ENCODE measurements at places on chromosomes 3 and 15.

- DNase-seq = peak; percentile 44
Observed at GRCh38 chr3:140822401-140823047, 119.1 kb upstream of the SLC25A36 start.

DNA sequence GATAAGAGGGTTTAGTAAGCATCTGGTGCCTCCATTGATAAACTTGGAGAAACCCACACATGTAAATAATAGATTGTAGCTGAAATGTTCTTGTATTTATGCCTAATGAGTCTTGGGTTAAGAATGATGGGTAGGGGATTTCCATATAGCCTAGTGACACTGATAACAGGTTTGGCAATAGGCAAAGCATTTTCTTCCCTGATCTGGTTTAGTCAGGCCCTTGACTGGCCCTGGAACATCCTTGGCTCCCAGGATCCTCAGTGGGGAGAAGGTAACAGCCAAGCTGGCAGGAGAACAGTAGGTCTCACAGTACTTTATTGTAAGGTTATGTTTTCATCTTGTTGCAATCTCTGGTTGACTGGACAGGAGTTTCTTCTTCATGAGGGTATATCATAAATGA is 228.4 kb downstream of the DIPK2A start:
- DNase-seq = no peak

DNA sequence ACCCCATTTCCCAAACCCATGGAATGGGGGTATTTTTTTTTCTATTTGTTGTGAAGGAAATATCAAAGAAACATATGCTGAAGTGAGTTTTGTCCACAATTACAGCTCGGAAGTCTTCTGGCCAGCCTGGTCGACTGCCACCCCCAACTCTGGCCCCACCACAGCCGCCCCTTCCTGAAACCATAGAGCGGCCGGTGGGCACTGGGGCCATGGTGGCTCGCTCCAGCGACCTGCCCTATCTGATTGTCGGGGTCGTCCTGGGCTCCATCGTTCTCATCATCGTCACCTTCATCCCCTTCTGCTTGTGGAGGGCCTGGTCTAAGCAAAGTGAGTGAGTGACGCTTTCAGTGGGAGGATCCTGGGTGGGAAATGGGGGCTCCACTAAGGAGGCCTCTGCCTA is 71.9 kb downstream of the BOC start:
- no peak for DNase-seq

DNA sequence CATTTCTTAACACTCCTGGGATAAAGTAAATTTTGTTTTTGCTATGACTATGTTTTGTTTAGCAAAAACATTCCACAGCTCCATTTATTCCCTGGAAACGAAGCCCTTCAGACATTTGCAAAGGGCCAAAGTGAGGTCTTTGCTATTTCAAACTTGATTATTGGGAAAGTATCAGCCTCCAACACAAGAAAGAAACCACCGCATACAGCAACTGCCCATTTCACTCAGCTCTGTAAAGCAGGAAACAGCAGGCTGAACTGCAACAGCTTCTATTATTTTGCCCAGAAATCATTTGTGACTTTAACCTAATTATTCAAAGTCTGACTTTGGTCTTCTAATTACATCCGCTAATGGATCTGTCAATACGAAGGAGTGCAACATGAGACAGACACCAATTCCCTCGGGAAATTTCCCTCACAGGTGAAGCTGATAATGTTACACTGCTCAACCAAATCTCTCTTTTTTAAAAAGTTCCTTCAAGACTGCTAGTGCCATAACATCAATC is 72.1 kb downstream of the RFTN1 start:
- no peak for DNase-seq

DNA sequence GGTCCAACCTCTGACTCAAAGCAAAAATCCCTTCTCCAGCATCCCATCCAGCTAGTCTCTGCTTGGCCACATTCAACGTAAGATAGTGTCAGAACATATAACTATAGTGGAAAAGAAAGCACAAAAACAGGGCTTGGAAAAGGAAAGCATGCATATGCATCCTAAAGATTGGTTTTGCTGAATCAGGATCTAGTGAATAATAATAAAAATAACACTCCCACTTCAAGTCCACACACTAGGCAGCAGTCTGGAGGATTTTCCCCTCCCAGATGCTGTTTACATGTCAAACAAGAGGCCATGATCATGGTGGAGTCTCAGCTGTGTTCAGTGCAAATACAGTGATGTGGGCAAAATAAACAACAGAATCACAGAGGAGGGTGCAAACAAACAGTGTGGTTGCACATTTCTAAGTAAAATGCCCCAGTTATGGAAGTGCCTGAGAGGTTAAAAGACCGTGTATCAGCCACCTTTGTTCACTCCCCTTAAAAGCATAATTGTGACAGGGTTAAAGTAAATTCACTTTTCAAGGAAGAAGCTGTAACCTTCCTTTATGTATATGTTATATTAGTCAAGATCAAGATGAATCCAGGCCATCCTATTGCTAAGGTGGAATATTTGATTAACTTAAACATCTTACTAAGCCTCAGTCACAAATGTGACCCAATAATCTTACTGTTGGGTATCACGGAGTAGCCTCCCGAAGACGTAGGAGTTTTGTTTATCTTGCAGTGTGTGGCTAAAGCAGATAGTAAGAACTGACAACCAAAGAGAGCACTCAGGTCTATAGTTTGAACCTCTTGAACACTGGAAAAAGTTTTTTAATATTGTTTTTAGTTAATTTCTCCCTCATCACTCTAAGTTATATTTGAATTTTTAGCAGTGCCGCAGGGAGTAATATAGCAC is 424.5 kb downstream of the SOX2 start:
- DNase-seq = no peak

GRCh38 chr3:86982883-86983282 is 8.1 kb downstream of the VGLL3 start:
- no peak for DNase-seq

GRCh38 chr15:94682171-94682570 is 450.8 kb downstream of the MCTP2 start:
- no peak for DNase-seq

- DNase-seq = no peak
Observed at GRCh38 chr3:120469882-120470301, 19.1 kb upstream of the FSTL1 start.

GRCh38 chr3:79067734-79068133 is 700.1 kb downstream of the ROBO1 start:
- DNase-seq = no peak

DNA sequence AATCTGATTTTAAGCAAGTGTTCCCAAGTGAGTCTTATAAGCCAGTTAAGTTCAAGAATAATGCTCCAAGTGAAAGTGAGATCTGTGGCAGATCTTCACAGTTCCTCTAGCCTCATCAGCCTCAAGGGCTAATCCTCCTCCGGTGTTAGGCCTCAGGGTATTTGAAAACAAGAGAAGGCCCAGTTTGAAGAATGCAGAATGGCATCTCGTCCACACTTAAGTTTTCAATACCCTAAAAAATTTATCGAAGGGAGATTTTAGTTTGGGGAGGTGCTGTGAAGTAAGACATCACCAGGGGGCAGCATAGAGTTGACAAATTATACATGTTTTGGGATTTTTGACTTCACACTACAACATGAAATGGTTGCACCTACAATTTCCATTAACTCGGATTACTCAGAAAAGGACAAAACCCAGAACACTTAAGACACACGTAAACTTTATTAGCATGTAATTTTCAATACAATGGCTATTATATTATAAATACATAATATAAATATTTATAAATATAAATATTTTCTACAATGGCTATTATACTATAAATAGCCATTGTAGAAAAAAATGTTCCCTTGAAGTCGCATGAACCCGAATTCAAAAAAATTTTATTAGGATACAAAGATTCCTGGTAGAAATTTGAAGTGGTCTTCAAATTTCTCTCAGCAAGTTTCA is 2.3 kb upstream of the TMEM266 start:
- peak; percentile 78 for DNase-seq

- DNase-seq = no peak
Observed at GRCh38 chr3:57949344-57949743, 58.9 kb upstream of the FLNB start.

DNA sequence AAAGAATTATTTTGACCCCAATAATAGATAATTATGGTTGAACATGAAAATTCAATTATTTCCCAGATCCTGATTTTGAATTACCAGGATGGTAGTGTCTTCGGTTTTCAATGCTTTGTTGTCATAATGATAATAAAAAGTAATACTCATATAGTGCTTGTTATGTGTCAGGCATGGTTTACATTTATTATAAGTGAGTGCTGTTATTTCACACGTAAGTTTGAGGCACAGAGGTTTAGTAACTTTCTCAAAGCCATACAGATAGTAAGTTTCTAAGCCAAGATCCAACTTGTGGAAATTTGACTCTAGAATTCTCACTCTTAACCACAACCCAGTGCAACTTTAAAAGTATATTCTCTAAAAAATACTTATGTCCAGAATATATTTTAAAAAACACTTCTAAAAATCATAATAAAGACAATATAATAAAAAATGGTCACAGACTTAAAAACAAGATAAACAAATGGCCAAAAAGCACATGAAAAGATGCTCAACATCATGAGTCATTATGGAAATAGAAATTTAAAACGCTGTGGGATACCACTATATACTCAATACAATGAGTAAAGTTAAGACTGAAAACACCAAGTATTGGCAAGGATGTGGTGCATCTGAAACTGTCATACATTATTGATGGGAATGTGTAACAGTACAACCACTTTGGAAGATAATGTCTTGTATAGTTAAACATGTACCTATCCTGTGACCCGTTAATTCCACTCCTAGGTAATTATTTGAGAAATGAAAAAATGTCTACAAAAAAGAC is 45.2 kb downstream of the SPRED1 start:
- no peak for DNase-seq

DNA sequence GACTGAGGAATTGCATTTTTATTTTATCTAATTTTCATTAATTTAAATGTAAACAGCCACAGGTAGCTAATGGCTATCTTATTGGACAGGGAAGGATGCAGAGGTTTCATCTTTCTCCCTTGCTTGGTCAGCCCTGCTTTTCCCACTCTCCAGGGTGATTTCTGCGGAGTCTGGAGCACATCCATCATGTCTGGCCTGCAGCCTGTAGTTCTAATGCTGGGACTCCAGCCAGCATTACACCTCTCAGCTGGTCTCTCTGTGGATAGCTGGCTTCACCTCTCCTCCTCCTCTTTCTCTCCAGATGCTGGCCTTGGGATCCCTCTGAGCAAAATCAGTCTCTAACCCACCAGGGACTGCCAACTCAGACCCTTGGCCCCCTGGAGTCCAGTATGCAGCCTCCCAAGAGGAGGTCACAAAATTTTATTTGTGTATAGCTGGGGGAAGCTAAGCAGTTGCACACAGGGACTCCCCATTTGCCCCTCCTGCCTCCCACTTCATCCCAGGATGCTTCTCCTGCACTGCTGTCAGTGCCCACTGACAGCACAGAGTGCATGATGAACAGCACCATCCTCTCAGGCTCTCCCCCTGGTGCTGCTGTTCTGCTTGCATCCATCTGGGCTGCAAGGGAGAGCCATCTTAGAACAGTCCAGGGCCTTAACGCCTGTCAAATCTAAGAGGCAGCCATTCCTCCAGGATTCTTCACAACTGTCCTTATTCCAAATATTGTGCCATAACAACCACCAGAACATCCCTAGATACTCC is 1.7 kb downstream of the BFSP2 start:
- DNase-seq = no peak

DNA sequence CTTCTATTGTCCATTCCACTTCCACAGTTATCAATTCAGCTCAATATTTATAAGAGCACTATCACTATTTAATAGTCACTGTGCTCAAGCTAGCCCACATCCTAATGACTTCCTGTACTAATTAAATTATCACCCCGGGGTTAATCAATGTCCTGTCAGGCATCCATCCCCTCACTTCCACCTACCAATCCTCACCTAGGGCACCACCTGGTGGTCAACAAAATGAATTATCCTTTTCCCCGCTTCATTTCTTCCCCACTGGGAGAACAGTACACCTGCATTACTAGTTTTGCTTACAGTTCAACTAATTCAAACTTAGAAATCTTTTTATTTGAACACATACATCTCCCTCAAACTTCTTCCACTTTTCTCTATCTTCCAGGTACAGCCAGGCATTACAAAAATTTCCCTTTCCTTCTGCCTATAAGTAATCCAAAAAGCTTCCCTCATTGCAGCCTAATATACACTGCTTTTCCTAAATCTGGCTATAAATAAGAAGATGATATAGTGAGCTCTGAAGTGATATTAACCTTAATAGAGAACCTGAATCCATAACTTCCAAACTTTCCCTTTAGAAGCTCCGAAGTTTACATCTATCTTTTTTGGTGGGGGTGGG is 68.5 kb downstream of the TMCC1 start:
- DNase-seq = peak; percentile 60

DNA sequence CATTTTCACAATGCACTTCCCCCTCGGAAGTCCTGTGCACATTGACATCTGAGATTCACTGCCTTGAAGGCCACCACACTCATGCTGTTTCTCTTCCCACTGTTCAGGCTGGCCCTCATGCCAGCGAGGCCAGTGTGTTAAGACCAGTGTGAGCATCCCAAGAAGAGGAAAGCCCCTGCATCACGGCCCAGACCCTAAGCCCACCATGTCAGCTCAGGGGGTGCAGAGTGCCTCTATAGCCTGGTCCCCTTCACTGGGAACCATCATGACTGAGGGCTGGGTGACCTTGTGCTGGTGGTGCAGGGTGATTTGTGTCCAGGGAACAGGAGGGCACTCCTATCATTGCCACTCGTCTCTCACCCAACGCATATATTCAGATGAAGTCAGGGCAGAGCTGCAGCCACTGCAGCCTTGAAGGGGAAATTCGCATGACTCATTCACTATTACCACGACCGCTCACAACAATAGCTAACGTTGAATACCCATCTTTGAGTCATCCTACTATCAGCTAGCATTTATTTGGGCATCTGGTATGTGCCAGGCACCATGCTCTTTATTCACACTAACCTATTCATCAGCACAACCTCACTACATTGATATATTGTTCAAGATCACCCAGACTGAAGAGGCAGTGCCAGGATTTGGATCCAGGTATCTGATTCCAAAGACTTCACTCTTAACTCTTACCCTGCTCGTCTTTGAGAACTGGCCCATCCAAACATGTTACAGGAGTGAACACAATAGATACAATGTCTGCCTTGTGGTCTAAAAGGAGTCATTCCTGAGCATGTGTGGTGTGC is 58.8 kb upstream of the SLC6A11 start:
- DNase-seq = no peak

- DNase-seq = peak; percentile 20
Observed at GRCh38 chr3:177333533-177334520, 136.5 kb upstream of the TBL1XR1 start.

DNA sequence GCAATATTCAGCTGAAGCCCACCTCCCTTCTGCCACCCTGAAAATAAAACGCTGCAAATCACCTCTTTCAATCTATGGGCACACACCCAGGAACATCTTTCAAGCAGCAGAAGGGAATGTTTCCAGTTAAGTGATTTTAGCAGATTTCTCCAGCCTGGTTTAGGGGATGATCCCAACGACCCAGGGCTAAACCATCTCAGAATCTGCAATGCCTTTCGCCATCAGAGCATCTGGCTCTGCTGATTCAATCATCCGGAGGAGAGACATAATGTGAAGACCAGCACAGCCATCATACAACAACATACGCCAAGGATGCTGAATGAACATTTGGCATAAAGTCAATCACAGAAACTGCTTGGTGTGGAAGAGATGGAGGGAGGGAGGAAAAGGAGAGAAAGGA is 15.5 kb upstream of the LRRN1 start:
- DNase-seq = no peak

Measured in RPMI8226 (cell line).